ENCODE measurements at places on chromosomes 4 and X.

- DNase-seq = no peak
Measured at GRCh38 chr4:88291003-88291402, 6.6 kb upstream of the PPM1K start.

DNA sequence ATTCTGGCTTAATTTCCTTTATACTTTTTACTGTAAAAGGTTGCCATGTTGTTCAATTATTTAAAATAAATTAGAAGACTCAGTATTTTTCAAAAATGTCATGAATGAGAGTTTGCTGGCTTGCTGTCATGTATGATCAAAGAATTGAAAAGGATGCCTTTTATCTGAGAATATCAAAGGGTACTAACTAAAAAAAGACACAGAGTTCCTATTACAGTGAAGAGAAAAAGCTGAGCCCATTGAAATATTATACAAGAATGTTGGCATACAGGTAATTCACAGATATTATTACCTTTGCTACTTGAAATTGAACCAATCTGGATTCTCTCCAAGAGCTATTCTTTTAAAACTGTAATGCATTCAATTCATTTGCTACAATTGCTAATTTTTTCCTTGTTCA lies 200.0 kb downstream of the PPP3CA start:
- DNase-seq = no peak

DNA sequence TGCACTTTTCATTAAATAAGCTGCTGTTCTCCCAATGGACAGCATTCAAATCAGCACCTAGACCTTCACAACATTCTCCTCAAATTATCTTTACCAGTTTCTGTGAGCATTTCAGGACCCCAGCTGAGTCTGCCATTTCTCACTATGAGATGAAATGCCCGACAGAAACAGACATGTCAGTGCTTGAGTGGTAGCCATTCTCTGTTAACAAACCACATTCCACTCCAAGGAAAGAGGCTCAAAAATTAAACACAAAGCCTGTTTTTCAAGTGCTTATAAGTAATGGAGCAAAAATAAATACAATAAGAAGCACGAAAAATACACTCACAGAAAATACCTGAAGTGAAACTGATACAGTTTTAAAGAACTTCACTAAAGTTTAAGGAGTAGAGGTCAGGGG lies 320.2 kb upstream of the PRPS2 start:
- no peak for DNase-seq

DNA sequence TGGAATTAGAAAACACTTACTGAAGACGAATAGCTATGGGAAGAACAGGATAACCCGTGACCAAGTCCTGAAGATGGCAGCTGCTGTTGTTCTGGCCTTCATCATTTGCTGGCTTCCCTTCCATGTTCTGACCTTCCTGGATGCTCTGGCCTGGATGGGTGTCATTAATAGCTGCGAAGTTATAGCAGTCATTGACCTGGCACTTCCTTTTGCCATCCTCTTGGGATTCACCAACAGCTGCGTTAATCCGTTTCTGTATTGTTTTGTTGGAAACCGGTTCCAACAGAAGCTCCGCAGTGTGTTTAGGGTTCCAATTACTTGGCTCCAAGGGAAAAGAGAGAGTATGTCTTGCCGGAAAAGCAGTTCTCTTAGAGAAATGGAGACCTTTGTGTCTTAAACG lies 2.4 kb downstream of the AGTR2 start:
- no peak for DNase-seq

DNA sequence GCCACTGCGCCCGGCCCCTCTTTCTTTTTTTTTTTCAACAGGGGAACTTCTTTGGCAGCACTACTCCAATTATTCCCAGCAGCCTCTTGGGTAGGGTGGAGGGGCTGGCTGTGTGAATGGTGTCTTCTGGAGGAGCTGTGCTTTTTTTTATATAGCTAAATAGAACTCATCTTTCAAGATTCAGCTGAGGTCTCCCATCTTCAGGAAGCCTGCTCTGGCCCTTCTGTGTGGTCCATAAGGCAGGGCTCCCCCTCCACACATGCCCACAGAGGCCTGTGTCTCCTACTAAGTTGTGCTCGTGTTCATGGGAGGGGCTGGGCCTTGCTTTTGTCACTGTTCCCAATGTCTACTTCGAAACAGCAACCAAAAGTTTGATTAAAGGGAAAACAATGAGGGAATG lies 116.8 kb downstream of the AFAP1 start:
- DNase-seq = no peak

- DNase-seq = no peak
Measured at GRCh38 chr4:8594097-8595038, 1.8 kb downstream of the CPZ start.

- DNase-seq = no peak
Measured at GRCh38 chrX:2391869-2392606, 108.7 kb downstream of the DHRSX start.

- DNase-seq = no peak
Measured at GRCh38 chr4:106478152-106478551, 109.6 kb upstream of the GIMD1 start.

DNA sequence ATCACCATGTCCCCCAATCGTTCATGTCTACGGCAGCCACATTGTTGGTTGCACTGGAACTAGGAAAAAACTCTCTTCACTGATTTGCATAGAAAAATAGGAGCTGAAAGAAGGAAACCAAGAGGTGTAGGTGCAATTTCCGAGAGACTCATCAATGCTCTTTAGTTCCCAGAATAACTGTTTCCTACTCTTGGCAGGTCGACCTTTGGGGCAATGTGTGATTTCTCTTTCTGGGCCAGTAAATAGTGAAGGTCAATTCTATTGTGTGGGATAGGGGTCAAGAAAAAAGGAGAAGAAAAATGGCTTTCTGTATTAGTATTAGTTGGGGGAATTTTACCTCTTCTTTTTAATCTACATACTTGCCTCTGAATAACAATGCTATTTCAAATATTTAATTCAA lies 55.9 kb upstream of the PDE5A start:
- DNase-seq = no peak

GRCh38 chrX:51893931-51894696 lies 691 bp downstream of the MAGED1 start:
- no peak for DNase-seq

DNA sequence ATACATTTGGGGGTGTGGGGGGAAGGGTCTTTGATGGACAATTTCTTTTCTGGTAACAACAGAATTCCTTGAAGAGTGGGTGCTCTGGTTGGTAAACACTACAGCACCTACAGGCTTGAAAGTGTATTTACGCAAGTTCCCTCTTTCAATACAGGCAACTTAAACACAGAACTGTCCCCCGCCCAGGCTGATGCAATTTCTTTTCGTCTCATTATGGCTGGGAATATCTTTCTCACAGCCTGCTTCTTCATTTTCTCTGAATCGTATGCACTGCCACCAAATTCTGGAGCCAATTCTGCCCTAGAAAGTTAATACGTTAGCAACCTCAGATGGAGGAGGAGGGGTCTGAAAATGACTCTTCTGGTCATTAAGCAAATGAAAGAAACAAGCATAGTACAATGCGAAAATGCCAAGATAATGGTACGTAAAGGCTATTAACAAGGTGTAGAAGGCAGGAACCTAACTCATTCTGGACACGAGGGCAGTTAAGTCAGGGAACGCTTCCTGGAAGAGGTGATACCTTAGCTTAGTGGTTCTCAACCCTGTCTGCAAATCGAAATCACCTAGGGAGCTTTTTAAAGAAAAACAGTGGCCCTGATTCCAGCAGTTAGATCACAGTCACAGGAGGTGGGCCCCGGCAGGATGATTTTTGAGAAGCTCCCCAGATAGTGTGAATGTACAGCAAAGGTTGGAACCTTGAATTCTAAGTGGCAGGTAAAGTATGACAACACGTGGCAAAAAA lies 1.0 kb downstream of the AGA start:
- DNase-seq = no peak

DNA sequence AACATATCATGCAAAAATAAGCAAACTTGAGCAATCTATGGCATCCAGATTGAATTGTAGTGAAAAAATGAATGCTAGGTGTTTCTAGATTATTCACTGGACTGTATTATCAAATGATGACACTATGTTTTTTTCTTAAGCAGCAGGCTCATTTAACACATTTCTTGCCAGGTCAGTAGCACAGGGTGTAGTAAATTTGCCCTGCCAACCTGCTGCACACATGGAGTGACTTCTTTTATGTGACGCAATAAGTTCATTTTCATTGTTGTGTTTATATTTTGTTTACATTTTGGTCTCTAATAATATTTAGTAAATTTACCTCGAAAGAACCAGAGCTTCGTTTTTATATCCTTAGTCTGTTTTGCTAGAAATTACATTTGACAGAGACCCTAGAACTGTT lies 9.5 kb downstream of the VBP1 start:
- no peak for DNase-seq

DNA sequence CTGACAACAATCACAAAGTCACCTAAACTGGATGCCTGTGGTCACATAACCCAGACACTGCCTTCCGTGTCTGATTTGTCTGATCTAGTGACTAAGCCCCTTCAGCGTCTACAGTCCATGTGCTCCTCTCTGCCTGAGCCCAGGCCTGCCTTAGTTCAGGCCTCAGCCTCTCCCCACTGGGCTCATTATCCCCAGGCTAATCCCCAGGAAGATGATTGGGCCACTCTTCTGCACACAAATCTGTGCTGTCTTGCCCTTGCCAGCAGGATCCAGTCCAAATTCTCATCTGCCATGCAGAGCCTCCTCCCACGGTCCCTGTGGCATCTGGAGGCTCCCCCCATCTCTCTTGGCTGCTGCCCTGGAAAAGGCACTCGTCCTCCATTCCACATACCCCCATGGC lies 96.5 kb downstream of the SLC2A9 start:
- DNase-seq = no peak

DNA sequence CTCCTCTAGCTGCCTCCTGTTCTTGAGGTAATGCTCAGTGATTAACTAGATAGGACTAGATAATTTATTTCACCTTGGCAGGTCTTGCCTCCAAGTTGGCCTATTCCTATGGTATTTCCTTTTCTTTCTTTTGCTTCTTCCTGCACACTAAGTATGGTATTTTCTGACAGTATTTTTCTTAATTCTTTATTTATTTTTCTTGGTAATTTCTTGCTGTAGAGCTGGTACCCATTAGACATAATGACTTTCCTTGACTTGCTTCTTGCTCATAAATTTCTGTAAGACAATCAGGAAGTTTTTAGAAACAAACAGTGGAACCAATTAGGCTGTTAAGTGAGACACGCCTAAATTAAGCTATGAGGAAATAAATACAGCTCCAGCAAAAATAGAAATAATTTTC lies 9.5 kb downstream of the RAB9A start:
- no peak for DNase-seq

DNA sequence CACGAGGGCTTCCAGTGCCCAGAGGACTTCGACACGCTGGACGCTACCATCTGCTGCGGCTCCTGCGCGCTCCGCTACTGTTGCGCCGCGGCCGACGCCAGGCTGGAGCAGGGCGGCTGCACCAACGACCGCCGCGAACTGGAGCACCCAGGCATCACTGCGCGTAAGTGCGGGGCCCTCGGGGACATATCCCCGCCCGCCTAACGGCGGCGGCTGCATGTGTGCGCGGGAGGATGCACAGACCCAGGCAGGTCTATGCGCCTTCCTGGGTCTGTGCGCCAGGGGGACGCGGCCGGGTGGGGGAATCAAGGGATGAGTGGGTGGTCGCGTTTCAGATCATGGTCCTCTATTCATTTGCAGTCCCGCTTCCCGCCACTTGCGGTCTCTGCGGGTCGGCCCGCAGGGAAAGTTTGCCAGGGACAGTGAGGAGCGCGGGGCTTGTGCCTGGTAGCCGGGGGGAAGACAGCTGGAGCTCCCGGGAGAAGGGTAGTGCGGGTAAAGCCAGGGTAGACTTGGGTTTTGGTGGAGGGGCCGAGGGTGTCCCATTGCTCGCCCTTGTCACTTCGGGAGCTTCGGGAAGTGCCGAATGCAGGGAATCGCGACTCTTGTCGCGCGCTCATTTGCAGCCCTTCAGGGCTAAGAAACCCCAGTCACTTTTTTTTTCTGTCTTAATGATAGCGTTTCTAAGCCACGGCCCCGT lies 1.0 kb downstream of the SHISA3 start:
- DNase-seq = no peak
